Left ventricle myocardium superior (tissue), 1 donor: ENCODE measurements at places on chromosomes 3 and 15. TPM values are rescaled to one million over a fixed set of nuclear protein-coding genes. Genes with fewer than 3 reads are reported as not detected.

The TRIM59 gene
- 0.40 TPM for total RNA-seq

The PAK6 gene
- total RNA-seq, result 11.1 TPM

The SNUPN gene
- 18.1 TPM for total RNA-seq

The PRR20G gene
- total RNA-seq, result not detected

The APBA2 gene
- 1.2 TPM for total RNA-seq

The KCNMB2 gene
- total RNA-seq, result 2.7 TPM

The GOLGA6C gene
- total RNA-seq, result not detected

The OR5K2 gene
- not detected for total RNA-seq

The WDR93 gene
- total RNA-seq, result not detected

The NMD3 gene
- total RNA-seq, result 64.6 TPM

The CPNE9 gene
- not detected for total RNA-seq

GRCh38 chr3:113140876-113141275 lies 70.5 kb upstream of the BOC start:
- DNase-seq, result no peak

- DNase-seq, result no peak
Observed at GRCh38 chr3:184806567-184807271, 5.2 kb upstream of the VPS8 start.

DNA sequence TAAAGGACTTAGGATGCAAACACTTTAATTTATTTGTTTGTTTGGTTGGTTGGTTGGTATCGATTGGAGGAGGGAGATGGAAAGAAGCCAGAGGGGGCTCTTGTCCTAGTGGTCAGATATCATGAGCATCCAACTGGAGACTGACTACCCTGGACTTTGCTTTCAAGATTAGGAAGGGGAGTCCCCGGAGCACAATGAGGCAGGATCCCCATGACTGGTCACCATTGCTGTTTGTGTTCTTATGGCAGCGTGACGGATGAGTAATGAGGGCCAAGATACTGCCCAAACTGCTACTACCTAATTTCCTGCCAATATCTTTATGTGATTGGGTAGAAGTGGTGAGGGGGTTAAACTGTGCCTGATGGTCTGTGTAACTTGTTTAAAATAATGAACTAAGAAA lies 354.6 kb upstream of the ROPN1 start:
- DNase-seq, result no peak

- peak; percentile 57 for DNase-seq
Observed at GRCh38 chr15:70269991-70270751, 172.5 kb upstream of the TLE3 start.

- no peak for DNase-seq
Observed at GRCh38 chr3:95254061-95254460, 1191.2 kb downstream of the NSUN3 start.

DNA sequence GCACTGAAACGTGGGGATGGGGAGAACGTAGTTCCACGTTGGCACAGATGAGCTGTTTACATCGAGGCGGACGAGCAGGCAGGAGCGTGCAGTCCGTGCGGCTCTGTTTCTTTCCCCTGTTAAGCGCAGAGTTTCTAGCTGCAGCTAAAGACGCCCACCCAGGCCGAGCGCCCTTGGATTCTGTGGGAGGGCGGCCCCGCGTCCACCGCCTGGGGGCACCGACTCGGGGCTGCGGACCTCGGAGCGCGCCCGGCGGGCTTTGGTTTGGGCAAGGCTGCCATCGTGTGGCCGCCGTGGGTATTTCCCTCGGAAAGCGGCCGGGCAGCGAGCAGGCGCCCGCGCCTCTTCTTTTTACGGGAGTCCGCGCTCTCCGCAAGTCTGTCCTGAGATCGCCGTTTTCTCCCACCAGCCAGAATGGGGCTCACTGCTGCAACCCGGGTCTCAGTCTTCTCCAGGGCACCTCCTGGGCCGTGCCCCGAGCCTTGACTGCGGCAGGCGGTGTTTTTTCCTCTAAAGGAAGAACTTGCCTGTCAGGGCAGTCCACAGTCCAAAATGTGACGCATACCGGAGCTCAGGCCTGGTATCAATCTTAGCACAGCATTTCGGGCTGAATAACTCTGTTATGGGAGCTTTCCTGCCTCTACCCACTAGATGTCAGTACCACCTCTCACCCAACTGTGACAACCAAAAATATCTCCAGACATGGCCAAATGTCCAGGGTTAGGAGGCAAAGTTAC lies 219.9 kb upstream of the IGF1R start:
- DNase-seq, result peak; percentile 83

- DNase-seq, result no peak
Observed at GRCh38 chr3:164222197-164222596, 856.1 kb downstream of the SI start.

DNA sequence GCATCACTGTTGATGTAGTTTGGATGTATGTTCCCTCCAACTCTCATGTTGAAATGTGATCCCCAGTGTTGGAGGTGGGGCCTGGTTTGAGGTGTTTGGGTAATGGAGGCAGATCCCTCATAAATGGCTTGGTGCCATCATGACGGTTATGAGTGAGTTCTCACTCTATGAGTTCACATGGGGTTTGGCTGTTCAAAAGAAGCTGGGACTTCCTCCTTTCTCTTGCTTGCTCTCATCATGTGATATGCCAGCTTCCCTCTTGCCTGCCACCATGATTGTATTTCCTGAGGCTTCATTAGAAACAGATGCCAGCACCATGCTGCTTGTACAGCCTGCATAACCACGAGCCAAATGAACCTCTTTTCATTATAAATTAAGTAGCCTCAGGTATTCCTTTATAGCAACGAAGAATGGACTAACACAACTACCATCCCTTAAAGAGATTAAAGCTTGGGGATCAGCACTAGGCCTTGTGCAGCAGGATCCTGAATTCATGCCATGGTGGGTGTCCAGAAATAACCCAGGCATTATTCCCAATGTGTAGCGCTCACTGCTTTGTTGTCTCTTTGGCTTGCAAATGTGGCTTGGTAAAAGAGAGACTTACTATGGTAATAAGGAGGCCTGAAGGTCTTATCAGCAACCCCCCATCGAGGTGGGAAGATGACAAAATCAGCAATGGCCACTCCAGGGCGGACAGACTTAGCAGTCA lies 41.9 kb downstream of the NDUFB4 start:
- no peak for DNase-seq

DNA sequence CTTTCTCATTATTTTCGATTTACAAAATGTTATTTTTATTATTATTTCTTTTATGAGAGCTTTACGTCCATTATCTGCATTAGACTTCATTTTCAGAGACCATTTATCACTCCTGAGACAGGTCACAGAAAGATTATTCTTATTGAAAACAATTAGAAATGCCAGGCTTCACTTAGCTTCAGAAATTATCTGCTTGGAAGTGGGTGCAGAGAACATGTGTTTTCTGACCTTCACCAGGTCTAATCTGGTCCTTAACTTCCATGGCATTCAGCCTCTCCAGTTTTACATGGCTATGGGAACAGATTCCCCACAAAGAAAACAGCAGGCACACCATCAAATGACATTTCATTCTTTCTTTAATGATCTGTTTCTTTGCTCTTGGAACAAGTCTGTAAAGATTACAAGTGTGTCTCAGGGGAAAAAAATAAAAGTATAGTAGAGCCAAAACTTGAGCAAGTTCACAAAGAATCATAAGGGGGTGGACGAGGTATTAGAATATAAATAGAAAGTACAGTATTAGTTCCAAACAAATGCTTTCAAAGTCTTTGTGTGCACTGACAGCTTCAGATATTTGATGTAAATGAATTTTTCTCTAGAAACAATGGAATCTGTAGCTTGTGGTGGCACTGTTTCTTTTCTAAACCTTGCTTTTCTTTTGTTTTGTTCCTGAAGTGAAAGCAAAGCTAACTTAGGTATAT lies 294.2 kb upstream of the MEIS2 start:
- DNase-seq, result no peak

GRCh38 chr3:98540346-98540745 lies 8.6 kb downstream of the GPR15 start:
- no peak for DNase-seq

GRCh38 chr3:167839460-167840134 lies 104.1 kb downstream of the SERPINI1 start:
- DNase-seq, result no peak

- DNase-seq, result no peak
Observed at GRCh38 chr3:36866368-36866767, 78.5 kb downstream of the TRANK1 start.

- DNase-seq, result no peak
Observed at GRCh38 chr3:94402126-94402525, 339.3 kb downstream of the NSUN3 start.

DNA sequence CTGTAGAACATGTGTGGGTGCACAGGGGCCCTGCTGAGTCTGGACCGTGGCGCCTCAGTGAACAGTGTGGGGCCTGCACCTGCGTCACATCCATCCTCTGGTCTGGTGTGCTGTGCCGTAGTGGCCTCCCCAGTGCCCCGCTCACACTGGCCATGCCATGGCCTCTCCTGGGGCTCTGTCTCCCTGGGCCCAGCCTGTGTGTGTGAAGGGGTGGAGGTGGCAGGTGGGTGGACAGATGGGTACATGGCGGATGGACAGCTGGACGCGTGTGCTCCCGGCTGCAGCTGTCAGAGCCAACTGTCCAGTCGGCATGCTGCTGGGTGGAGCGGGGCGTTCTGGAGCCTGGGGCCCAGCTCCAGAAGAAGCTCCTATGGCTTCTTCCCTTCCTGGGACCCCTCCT lies 17.8 kb downstream of the PLXNA1 start:
- DNase-seq, result no peak

- no peak for DNase-seq
Observed at GRCh38 chr3:133881939-133882825, 13.5 kb downstream of the RAB6B start.

DNA sequence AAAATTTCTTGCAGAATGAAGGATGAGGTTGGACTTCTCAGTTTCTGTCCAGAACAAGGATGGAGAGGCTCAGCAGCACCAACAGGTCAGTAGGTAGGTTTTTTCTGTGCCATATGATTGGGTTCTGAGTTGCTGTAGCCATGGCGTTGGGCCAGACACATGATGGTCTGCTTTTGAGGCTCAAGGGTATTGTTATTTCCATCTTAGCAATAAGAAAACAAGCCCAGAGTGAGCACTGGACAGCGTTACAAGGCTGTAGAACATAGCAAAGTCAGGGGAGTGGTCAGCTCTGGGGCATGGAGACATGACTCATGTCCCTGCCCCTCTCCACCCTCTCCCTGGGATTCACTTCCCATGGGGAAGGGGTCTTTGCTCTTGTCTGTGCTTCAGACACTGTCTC lies 137.6 kb upstream of the TOPAZ1 start:
- DNase-seq, result no peak

DNA sequence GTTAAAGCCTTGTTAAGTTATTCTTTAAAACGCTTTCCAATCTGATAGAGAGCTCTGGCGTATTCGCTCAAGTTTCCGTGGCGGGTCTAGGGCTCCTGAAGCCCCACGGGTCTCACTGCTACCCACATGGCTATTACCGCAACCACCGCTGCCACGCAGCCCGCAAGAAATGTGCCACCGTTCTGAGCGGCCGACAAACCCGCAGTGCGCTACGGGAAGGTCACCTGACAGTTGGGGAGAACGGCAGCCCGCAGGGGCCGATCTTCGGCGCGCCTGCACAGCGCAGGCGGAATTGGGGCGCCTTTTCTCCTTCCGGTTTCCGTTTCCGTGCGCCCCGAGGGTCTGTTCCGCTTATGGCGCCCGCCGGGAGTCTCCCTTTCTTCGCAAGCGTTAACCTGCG lies 76.6 kb upstream of the SNRPN start:
- DNase-seq, result peak; percentile 57

GRCh38 chr3:41872157-41872556 lies 89.7 kb downstream of the ULK4 start:
- DNase-seq, result no peak

GRCh38 chr3:159798951-159799350 lies 189.7 kb upstream of the IL12A start:
- DNase-seq, result no peak

- no peak for DNase-seq
Observed at GRCh38 chr3:58434168-58434504, 504 bp upstream of the PDHB start.

DNA sequence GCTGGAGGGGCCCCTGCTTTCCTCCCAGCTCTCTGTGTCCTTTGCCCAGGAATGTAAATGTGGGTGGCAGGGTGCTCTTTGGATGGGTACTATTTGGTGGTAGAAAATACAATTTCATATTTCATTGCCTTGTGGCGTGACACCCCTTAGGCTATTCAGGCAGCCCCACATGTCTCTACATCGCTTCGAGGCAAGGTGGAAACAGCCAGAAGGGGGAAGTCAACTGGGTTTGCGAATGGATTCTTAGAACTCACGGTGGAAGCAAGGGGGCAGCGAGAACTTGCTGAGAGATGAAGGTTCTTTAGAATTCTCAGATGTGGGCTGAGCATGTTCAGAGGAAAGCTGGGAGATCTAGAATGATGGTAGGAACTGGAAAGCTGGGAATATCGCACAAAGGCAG lies 25.3 kb downstream of the PLA2G4D start:
- DNase-seq, result no peak

GRCh38 chr15:51731549-51732267 lies 5.7 kb downstream of the LYSMD2 start:
- no peak for DNase-seq

GRCh38 chr3:177724020-177724638 lies 526.8 kb upstream of the TBL1XR1 start:
- peak; percentile 74 for DNase-seq

GRCh38 chr15:40239693-40240618 lies 1.1 kb downstream of the PAK6 start:
- no peak for DNase-seq

GRCh38 chr3:49701388-49702077 lies 12.2 kb downstream of the RNF123 start:
- no peak for DNase-seq

DNA sequence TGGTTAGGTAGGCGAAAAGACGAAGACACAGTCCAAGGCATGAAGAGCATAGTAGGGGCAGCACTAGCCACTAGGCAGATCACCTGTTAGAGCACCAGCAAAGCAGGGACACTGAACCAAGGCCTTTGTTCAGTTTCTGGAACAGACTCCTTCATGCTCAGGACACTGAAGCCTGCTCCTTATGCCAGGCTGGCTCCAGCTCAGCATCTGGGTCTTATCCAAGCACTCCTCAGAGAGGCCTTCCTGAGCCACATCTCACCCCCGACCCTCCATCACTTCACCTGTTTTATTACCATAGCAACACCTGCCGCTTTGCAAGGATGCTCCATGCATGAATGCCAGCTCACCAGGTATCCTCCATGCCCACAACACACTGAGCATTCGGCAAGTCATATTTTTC lies 206.3 kb upstream of the CHRNA7 start:
- no peak for DNase-seq

- DNase-seq, result no peak
Observed at GRCh38 chr3:24180616-24181015, 235.5 kb downstream of the NR1D2 start.

- DNase-seq, result no peak
Observed at GRCh38 chr15:45138814-45139765, 9.3 kb downstream of the DUOX1 start.

GRCh38 chr3:133514418-133514817 lies 59.1 kb upstream of the CDV3 start:
- no peak for DNase-seq

DNA sequence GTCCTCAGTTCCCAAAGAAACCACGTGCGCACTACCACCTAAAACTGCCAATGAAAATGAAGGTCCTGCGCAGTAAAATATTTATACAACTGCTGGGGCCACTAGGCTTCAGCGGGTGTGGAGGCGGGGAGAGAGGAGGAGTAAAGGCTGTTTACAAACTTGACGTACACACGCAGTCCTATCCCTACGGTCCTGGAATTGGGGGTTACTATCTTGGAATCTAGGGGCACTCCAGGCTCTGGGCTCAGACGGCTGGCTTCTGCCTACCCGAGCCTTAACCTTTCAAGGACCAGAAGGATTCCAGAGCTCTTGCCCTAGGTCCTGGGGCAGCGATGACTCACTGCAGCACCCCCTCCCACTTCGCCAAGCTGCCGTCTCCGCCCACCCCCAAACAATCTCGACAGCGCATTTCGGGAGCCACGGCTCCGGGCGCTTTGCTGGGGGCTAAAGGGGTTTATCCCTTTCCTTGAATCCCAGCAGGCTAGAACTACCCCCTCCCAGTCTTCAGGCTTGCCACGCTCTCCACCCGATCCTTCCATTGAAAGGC lies 3.0 kb downstream of the ADAMTS9 start:
- peak; percentile 47 for DNase-seq
